Stimulated activated CD4-positive, alpha-beta T cell treated with anti-CD3 and anti-CD28 coated beads, TNF-alpha, amount 100 ng/mL, for 4 hours (primary cell): ENCODE measurements at places on chromosomes 16 and 17.

GRCh38 chr17:3763777-3764170 lies 37.2 kb downstream of the ITGAE start:
- no peak for DNase-seq

GRCh38 chr17:51152766-51153209 lies 571 bp upstream of the NME1 start:
- DNase-seq: no peak

DNA sequence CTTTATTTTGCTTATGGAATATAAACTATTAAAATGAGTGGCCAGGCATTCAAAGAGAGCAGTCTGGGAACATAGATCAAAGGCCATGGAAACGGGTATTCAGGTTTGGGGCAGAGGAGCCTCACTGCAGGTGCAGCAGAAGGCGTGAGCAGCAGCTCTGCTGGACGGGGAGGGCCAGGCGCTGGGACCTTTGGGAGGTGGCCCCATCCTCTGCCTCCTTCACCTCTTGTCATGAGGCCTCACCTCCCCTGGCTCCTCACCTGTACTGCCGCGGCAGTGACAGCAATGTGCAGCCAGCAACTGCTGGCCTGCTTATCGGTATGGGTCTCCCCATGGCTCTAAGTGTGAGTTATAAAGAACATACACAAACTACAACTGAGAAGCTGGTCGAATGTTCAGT lies 109.4 kb downstream of the CDK5R1 start:
- DNase-seq: no peak

DNA sequence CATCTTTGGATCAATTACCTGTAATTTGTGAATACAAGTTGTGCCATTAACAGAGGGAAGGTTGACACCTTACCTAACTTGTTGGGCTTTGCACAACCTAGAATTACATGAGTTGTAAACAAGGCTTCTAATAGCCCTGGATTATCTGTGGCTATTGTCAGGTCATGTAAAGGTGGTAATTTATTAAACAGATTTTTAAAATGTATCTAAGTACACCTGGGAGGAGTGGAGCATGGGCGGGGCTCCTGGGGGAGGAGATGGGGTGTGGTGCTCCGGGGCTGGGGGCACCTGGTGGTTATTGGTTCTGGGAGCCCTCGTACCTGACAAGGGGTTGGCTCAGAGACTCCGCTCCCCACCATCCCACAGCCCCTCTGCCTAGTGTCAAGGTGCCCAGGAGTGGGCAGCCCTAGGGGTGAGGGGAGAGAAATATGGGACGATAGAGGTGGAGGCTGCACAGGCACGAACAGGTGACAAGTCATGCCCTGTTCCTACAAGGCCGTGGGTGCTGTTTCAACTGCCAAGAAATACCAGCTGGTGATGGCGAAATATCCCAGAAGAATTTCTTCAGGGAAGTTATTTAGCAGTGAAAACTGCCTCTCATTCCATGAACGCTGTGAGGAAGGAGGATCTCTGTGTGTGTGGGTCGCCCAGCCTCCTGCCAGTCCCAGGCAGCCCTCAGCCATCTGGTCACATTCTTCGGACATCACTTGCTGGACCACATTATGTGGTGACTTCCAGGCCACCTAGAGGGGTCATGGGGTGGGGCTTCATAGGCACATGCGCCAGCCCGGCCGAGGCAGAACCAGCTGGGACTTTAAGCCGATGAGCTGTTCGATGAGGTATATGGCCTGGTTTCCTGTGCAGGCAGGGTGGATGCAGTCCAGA lies 55.5 kb upstream of the IRX3 start:
- no peak for DNase-seq

- no peak for DNase-seq
Measured at GRCh38 chr16:80144191-80144590, 396.6 kb upstream of the DYNLRB2 start.

DNA sequence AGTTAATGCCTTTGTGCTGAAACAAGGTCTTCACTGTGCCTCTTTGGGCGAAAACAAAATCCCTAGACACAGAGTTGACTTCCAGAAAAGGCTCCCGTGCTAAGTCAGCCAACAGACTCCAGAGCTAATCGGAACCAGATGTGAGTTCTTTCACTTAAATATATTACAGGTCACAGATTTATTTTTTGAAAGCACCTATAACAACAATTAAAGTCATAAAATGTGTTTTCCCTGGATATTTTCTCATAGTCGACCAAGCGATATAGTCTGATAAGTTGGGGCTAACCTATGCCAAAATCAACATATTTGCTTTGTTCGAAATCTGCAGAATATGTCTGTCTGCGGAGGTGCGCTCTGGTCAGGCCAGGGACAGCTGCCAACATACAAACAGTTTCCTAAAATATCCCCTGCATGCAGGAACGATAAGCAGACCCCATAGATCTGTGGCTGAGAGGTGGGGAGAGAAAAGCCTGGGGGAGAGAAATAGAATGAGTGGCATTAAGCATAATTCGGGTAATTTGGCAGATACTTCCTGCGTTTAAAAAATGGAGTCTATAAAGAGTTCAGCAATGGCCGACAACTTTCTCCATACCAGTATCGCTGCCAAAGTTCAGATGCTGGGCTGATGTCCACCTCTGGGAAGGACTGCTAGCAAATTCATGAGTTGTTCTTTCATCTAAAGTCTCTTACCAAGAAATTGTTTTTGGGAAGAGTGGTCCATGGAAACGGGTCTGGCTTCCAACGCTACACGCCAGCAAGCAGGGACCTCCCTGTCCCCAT lies 50.8 kb upstream of the MYH10 start:
- DNase-seq: no peak

GRCh38 chr17:78423961-78424675 lies 45.7 kb downstream of the PGS1 start:
- no peak for DNase-seq

DNA sequence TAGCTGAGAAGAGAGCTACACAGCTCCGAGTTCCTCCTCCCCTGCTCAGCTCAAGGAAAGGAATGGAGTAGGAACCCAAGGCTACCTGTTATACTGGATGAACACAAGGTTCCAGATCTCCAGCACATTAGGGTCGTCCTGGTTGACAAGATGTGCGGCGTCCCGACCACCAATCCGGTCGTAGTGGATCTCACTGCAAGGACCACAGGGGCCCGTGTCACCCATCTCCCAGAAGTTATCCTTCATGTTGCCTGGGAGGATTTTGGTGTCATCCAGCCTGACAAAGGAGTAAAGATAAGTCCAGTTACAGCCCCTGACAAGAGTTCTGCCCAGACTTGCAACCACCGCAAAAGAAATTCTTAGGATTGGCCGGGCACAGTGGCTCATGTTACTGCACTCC lies 17.6 kb downstream of the AARS1 start:
- DNase-seq: no peak

- no peak for DNase-seq
Measured at GRCh38 chr16:13999895-14000425, 71.2 kb upstream of the MRTFB start.

- no peak for DNase-seq
Measured at GRCh38 chr16:57184887-57185445, 873 bp downstream of the PSME3IP1 start.
